ENCODE measurements at places on chromosomes 5 and 9.

- DNase-seq = no peak
Measured at GRCh38 chr5:176144508-176144907, 93.7 kb upstream of the SIMC1 start.

GRCh38 chr9:134493461-134494272 is 147.9 kb upstream of the COL5A1 start:
- no peak for DNase-seq

GRCh38 chr9:105447386-105447813 is 434 bp upstream of the FSD1L start:
- no peak for DNase-seq

DNA sequence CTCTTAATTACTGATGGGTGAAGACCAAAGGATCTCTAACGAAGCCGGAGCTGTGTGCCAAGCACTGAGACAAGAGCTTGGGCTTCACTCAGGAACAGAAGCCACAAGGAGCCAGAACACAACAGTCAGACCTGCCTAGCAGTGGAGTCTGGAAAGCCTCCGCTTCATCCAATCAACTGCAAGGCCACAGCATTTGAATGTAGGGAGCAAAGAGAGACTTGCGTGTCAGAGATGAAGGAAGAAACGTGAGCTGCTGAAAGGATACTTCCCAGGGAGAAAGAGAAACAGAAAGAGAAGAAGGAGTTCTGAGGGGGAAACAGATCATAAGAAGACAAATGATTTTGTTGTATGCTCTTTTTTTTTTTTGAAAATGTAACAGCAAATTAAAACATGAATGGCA is 43.5 kb downstream of the DDX31 start:
- no peak for DNase-seq

- DNase-seq = no peak
Measured at GRCh38 chr9:5488221-5489008, 21.9 kb upstream of the PDCD1LG2 start.

- peak; percentile 43 for DNase-seq
Measured at GRCh38 chr9:96279932-96280331, 22.0 kb downstream of the HSD17B3 start.

DNA sequence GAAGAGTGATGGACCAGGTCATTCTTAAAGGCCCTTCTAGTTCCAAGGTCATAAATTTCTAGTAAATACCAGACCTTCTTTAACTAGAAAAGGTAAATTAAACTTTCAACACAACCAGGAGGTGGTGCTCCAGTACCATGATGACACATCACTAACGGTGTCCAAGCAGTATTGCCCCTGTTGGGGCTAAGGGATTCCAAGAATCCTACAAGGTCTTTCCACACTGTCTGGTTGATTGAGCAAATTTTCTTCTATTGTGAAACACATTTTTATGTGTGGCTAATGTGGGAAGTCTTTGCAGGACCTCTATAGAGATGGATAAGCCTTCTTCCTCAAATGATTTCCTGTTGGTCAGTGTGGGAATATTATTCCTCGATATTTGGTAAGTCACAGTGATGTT is 459.6 kb upstream of the PAPPA start:
- no peak for DNase-seq

- no peak for DNase-seq
Measured at GRCh38 chr5:98602534-98603112, 170.8 kb upstream of the RGMB start.

GRCh38 chr9:136296434-136297015 is 7.4 kb downstream of the CCDC187 start:
- DNase-seq = no peak

- no peak for DNase-seq
Measured at GRCh38 chr9:114722937-114723620, 41.1 kb upstream of the TEX48 start.

- no peak for DNase-seq
Measured at GRCh38 chr5:174553556-174553955, 170.8 kb upstream of the MSX2 start.

GRCh38 chr5:1017691-1018455 is 9.3 kb downstream of the NKD2 start:
- DNase-seq = no peak

GRCh38 chr5:90131383-90132133 is 278.0 kb downstream of the CETN3 start:
- DNase-seq = no peak

DNA sequence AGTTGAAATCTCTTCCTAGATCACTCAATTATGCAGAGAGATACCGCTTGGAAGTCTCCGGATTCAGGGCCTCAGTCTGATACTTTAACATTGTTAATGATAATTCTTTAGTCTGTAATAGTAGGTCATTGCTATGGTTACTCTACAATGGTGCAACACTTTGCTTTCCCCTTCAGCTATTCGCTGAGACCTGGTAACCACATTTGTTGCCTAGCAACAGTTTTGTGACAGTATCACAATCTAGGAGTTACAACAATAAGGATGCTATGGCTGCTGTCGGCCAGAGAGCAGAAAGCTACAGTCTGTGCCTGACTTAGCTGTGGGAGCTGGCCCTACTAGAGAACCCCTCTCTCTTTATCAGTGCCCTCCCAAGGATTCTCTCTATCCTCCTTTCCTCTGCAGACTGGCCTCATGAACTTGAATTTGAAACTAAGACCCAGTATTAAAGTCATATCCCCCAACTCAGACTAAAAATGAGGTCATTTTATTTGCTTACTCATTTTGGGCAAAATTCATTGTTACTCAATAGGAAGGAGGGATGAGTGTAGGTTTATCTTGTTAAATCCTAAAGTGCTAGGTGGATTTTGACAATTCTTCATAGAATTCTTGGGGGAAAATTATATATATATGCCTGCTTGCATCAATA is 39.3 kb downstream of the NR2F1 start:
- DNase-seq = no peak

DNA sequence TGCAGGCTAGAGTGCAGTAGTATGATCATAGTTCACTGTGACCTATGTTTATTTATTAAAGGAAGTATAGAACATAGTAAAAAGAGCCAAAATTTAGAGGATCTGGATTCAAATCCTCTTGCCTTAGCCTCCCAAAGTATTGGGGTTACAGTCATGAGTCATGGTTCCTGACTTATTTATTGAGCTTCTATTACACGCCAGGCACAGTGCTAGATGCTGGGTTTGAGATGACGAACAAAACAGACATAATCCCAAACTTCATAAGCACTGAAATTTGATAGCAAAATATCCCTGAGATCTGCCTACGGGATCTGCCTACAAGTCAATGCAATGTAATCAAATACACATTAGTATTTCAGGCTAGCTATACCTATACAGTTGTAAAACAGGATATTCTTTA is 2.5 kb downstream of the KIAA0825 start:
- DNase-seq = no peak

DNA sequence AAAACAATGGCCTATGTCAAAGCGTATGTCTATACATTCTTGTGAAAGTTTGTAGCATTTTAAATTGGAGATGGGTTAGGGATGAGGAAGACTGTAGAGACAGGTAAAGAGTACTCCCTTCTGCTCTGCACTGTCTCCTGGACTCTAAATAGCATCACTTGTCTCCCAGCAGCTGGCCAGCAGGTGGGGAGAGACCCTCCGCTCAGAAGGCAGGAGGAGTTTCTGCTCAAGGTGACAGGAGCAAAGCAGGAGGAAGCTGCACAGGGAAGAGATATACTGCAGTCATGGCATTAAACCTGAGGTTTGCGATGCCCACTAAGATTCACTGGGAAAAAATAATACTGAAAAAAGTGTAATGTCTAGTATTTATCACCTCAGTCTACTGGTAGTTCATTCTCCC is 10.7 kb upstream of the ASTN2 start:
- DNase-seq = no peak

DNA sequence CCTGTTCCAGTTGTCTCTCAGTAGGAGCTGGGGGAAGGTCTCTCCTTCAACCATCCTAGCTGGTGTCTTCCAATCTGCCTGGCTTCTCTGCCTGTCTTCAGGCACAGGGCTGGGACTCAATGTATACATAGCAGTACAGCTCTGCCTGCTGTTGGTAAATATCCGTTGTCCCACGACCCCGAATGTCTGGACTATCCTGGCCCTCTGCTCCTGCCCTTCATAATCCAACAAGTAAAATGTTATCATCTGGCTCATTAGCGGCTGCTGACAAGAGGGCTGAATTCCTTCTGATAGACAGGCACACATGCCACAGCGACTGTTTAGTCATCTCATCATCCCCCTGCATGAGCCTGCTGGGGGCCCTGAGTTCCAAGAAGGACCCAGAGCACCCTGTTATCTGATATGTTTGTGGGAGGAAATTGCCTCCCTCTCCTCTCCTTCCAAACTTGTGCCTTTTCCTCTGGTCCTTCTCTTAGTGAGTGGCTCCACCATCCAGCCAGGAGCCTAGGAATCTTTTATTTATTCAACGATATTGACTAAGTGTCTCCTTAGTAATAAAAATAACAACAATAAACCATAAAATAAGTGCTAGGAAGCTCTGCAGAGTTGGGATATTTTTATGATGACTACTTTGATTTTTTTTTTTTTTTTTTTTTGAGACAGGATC is 29.5 kb upstream of the TGFBR1 start:
- DNase-seq = no peak

GRCh38 chr9:98993570-98993945 is 49.9 kb downstream of the COL15A1 start:
- no peak for DNase-seq

DNA sequence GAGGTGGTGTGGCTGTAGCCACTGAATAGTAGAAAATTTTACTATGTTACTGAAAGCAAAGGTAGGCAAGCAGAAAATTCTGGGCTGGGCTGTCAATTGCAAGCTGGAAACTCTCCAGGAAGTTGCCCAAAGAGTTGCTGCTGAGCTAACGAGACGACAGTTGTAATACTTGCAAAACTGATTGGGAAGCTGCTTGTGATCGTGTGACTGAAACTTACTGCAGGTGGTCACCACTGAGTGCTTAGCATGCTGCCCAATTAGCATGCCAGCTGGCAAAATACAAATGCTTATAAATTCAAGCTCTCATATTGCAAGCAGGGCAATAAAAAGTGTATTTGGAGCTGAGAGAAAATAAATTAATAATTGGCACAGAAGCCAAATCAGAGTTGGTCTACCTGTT is 758.5 kb upstream of the EDIL3 start:
- no peak for DNase-seq

DNA sequence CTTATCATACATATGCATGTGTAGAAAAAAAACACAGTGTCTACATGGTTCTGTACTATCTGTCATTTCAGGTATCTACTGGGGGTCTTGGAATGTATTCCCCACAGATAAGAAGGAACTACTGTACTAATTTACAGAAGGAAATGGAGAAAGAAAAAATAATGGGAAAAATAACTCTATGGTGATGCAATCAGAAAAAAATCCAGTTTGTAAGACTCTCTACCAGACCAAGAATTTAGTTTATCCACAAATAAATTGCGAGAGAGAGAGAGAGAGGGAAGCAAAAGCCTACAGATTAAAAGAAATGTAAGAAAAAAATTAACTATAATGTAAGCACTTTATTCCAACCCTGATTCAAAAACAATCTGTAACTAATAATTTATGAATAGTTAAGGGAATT is 708.6 kb upstream of the ZNF608 start:
- DNase-seq = no peak

- DNase-seq = no peak
Measured at GRCh38 chr5:143207058-143207457, 196.4 kb downstream of the NR3C1 start.

DNA sequence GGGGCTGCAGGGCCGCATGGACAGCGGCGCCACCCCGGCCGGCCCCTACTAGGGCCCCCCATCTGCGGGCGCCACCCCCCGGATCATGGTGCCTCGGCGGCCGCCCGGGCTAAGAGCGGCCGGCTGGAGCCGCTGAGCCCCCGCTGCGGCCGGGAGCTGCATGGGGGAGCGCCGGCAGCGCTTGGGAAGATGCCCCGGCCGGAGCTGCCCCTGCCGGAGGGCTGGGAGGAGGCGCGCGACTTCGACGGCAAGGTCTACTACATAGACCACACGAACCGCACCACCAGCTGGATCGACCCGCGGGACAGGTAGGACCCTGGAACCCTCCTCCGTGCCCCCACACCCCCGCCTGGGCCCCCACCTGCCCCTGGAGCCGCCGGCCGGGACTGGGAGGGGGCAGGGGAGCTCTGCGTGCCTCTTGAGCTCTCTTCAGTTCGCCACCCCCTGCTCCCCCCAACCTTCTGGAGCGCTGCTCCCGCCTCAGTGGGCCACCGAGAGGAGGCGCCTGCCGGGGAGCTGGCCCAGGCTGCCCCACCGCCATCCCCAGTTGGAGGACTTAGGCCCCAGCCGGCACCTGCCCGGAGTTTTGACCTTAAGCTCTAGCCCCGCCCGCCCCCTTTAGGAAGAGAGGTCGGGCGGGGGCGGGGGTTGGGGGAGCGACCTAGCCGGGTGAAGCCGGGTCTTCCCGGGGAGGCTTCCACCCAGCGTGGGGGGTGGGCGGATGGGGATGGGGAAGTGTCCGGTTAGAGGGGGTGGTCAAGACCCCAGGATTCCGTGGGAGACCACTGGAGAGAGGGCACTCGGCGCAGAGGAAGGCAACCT is 730 bp downstream of the WWC1 start:
- peak; percentile 62 for DNase-seq

DNA sequence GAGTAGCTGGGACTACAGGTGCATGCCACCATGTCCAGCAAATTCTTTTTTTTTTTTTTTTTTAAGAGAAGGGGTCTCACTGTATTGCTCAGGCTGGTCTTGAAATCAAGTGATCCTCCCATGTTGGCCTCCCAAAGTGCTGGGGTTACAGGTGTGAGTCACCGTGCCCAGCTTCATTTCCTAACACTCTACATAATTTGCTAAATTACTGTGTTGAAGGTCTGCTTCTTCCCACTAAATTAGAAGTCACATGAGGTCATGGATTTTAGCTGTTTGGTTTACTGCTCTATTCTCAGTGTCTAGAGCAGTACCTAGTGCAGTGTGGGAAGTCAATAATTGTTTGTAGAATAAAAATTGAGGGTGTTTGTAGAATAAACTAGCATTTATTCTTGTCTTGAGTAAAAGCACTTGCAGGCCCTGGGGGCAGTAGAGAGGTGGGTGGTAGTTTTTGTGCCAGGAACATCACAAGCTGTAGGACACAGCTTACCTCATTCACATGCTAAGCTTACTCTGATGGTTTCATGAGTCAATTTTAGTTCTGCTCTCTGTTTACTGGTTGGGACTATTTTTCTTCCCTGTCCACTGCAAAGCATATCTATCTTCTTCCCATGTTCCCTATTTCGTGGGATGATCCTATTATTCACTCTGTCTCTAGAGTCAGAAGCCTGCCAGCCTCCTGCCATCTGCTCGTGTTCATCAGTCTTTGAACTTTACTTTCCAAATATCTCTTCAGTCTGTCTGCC is 7.0 kb downstream of the TEX48 start:
- no peak for DNase-seq

Data from RWPE1 (cell line).